ENCODE measurements at places on chromosomes 11 and 22. TPM values are rescaled to one million over a fixed set of nuclear protein-coding genes. Genes with fewer than 3 reads are reported as not detected.

The OR52I1 gene
- not detected for total RNA-seq

The NLRP14 gene
- not detected for total RNA-seq

The APOBEC3B gene
- 7.3 TPM for total RNA-seq

The MMP13 gene
- total RNA-seq, result not detected

DNA sequence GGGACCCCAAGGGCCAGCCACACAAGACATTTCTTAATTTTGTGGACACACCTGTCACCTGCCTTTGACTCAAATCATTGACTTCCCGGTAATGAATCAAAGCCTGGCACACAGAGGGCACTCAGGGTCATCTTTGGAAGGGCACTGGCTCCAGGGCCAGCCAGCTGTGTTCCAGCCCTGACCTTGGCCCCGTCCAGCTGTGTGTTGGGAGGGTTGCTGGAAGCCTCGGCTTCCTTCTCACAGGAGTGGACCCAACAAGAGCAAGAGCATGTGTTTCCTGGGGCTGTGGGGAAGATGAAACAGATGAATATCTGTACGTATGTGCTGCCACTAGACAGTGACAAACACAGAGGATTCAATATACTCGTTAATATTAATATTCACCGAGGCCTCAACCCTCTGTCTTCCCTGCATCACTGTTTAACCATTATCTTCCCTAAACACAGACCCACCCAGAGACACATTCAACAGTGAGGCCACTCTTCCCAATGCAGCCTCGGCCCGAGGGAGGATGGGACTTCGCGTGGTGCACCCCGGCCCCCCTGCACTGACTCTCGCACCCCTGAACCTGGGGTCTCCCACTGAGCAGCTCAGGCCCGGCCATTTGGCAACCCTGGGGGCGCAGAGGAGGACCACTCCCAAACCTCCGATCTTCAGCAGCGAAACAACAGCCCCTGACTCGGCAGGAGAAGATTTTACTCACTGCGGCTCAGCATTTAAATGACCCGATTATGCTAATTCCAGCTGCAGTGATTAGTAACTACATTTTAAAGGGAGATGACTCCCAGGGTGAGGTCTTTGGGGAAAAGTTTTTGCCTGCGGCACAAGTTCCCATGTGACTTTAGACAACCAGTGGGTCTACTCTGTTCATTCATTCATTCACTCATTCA is 45.7 kb downstream of the PHF21B start:
- H3K4me1 ChIP-seq, result no peaks in the 10 kb centered on the region
- DNase-seq, result no peak
- no peak overlapping the region for H3K4me3 ChIP-seq
- H3K27me3 ChIP-seq, result no peaks in the 10 kb centered on the region

GRCh38 chr22:37781434-37782059 is 26.2 kb upstream of the GCAT start:
- no peak overlapping the region for H3K4me3 ChIP-seq
- H3K27me3 ChIP-seq, result no peaks in the 10 kb centered on the region
- H3K27ac ChIP-seq, result no peak overlapping the region

Measured in CD8-positive, alpha-beta memory T cell (primary cell).